ENCODE measurements at places on chromosomes 6 and 20.

DNA sequence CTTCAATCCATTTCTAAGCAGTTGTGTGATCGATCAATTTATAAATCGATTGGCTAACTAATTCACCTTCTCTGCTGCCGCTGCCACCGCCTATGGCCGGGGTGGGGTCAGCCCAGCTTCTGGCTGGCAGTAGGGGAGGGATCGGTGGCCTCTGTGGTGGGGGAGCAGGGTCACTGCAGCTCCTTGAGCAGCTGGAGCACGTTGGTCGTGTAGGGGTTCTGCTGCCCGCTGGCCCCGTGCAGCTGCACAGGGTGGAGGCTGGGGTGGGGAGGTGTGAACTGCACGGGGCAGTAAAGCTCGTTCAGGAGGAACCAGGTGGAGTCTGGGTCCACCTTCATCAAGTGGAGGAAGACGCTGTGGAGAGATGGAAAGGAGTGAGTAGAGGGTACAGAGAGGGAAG is 50.0 kb downstream of the TTI1 start:
- DNase-seq, result no peak

DNA sequence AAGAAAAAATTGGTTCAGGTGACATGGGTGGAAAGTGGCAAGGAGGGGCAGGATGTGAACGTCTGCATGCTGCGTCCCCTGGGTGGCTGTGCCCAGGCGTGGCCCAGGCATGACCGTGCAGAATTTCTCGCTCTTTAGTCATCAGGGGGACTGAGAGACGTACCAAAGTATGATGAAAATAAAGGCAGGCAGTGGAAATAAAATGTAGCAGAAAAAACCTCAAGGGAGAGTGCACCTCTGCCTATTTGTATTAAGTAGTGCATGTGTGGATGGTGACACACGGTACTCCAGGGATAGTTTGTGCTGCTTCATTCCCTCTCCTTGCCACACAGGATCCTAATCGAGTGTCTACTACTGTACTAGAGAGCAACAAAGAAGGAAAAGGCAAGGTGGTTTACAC is 81.1 kb downstream of the ATP9A start:
- peak; percentile 20 for DNase-seq

GRCh38 chr20:43210901-43211300 is 21.2 kb upstream of the PTPRT start:
- DNase-seq, result no peak

DNA sequence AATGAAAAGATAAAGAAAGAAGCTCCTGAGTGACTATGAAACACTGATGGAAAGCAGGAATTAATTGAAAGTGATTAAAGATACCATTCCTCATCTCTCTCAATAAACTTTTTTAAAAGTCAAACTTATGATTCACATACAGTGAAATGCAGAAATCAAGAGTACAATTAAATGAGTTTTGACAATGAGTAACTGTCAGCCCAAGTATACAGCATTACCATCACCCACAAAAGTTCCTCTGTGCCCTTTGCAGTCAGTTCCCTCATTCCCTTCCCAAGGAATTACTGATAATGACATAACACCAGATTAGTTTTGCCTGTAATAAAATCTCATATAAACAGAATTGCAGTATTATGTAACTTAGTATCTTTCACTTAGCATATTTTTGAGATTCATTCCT is 44.5 kb downstream of the ATG5 start:
- DNase-seq, result no peak

DNA sequence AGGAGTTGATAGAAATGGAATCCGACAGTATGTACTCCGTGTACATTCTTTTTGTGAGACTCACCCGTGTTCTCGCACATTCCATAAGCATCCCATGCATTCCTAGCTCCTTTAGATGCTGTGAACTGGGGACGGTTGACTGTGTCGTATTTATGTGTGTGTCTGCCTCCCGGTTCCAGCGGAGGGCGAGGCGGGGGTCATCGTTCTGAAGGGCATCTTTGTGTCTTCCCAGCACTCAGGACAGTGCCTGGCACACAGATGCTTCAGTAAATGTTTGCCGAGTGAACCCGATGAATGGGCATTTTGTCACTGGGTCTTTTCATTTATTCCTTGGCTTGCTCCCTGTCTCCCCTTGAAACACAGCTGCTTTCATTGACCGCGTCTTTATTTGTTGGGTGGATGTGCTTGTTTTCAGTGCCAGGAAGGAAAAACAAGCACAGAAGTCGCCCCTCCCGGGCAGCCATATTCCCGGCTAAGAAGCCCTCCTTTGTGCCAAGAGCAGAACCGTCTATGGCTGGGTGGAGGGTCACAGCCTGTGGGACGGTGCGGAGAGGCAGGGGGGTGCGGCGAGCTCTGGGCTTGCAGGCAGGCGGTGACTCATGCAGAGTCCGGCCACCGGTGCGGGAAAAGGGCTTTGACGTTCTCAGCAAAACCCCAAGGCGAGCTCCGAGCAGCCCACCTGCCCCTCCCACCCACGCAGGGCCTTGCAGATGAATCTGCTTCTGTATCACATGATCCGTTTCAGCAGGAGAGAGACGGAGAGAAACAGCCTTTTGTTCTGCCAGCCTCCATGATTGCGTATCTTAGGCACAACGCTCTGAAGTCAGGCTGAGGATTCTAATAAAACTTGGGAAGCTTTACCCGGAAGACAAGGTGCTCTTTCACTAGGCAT is 11.2 kb upstream of the PSMG4 start:
- peak; percentile 96 for DNase-seq

DNA sequence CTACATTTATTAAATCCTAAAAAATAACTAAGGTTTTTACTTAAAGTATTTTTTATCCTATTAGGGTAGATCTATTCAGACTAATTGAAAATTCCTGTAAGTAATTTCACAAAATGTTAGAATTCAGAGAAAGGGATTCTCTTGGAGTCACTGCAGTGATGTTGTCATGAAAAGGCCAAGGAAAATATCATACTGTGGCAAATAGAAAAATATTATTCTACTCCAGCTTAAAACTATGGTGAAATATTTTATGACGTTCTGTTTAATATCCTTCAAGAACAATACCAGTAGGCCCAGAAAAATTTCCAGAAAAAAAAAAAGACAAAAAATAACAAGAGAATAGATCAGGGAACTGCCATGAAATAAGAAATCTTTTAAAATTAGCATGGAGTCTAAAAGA is 73.6 kb downstream of the FILIP1 start:
- no peak for DNase-seq

GRCh38 chr20:63741676-63742380 is 2.3 kb downstream of the SLC2A4RG start:
- no peak for DNase-seq

DNA sequence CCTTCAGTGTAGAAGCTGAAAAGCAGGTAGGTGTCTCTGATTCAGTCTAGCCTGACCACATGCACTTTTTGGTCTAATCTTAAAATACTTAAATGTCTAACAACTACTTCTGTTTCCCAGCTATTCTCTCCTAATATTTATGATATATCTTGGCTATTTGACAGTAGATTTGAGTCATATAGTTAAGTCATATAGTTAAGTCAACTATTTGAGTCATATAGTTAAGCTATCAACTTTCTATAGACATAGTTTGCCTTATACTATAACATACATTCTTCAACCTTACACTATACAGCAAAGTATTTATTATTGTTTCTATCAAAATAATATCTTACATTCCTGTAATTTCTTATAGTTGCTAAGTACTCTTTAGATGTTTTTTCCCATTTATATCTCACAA is 110.9 kb downstream of the GMDS start:
- DNase-seq, result no peak

DNA sequence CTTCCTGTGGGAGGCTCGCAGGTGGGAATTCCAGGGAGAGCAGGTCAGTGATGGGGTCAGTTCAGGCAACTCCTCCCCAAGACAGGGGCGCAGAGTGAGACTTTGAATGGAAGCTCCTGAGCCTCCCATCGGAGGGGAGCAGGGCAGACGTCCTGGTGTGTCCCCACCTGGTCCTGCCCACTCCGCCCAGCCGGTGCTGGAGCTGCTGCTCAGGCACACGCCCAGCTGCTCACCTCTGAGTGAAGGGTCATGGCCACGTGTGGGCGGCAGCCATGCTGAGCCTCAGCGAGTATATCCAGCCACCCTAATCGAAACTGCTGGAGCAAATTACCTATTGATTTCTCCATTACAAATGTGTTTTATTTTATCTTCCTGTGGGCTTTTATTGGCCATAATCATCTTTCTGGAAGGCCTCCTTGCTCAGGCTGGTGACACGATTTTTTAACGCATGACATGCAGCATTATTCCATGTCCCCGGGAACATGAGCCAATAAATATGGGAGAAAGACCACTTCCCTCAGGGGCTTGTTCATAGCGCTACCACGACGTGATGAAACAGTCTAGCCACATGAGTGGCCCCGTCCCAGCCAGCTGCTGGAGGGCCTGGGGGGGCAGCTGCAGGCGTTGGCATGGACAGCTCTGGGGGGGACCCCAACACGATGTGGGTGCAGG is 148.1 kb downstream of the TAF4 start:
- no peak for DNase-seq

GRCh38 chr20:32888636-32889035 is 29.9 kb downstream of the EFCAB8 start:
- DNase-seq, result no peak

DNA sequence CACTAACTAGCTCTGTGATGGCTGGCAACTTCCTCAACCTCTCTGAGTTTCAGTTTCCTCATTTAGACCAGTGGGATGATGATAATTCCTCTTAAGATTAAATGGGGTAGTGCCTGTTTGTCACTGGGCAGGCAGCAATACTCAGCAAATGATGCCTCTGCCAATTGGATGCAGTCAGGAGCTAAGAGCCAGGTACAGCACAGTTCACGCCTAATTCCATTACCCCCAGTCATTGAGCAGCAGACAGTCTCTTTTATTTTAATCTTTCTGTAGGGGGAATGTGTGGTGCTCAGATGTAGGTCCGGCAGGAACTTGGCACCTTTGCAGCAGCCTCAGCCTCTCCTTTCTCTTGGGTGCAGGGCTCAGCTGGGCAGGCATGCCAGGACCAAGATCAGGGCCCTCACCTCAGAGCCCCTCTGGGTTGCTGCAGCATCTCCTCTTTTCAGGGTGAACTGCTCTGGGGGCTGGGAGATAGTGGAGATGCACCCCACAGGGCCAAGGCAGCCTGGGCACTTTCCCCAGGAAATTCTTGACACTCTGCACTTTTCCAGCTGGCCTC is 243.8 kb downstream of the LRFN2 start:
- DNase-seq, result no peak
